ENCODE measurements at places on chromosomes 4 and X. TPM values are rescaled to one million over a fixed set of nuclear protein-coding genes. Genes with fewer than 3 reads are reported as not detected.

- DNase-seq = no peak
These were observed 141.1 kb downstream of the MOSPD2 start for GRCh38 chrX:15014281-15014680.

- DNase-seq = no peak
These were observed 109.9 kb upstream of the NAP1L5 start for GRCh38 chr4:88807499-88807898.

The EFHC2 gene
- not detected for total RNA-seq

DNA sequence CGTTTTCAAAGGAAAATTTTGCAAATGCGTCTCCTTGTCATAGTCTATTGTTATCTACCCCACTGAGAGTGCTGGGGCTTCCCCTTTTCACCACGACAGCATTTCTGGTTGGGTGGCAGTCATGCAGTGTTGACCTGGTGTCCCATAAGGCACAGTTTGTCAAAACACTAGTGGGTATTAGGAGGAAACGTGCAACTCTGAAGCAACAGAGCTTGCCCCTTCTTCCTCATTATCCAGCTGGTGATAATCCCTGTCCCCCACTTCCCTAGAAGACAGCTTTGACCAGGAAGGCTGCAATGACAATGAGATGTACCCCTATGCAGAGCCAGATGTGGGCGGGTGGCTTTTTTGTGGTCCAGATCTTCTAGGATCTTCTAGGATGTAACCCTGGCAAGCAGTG, 1.8 kb downstream of the TBC1D1 start:
- no peak for DNase-seq

- no peak for DNase-seq
These were observed 28.0 kb upstream of the TBL1X start for GRCh38 chrX:9436812-9437211.
